Kidney epithelial cell (primary cell): ENCODE measurements at places on chromosomes 4 and X. TPM values are rescaled to one million over a fixed set of nuclear protein-coding genes. Genes with fewer than 3 reads are reported as not detected.
A peak's percentile ranks its signal among the peaks of the same experiment; 100 is the strongest.

DNA sequence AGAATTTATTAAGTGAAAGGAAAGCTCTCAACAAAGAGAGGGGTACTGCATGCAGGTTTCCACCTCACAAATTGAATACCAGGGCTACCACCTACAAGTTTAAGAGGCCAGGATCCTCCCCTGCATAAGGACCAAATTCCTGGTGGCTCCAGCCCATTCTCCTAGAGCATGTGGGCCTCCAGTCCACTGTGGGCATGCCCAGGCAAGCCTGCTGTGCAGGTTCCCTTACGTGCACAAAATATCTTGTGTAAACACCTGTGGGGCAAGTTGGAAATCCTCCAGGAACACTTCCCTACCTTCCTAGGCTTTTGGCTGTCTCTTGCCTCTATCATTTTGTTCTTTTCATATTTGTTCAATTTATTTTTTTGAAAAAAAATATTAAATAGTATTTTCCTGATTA lies 724.3 kb downstream of the ARAP2 start:
- DNase-seq, result no peak

CXorf65 gene
- total RNA-seq, result not detected in 2 replicates

- no peak for DNase-seq
These were observed at the start of gene XAGE5 for GRCh38 chrX:52811065-52811625. Gene XAGE5 (plus strand): TSS chrX:52811287. CDS start chrX:52812567, 1,280 bp downstream.

RAB33B gene
- 9.3 and 9.6 TPM in 2 replicates for total RNA-seq

ERCC6L gene
- 0.82 and 0.92 TPM in 2 replicates for total RNA-seq

GPRASP3 gene
- total RNA-seq, result 3.1 and 9.5 TPM in 2 replicates

GPR143 gene
- 18.7 and 21.1 TPM in 2 replicates for total RNA-seq

TMPRSS11B gene
- total RNA-seq, result not detected in 2 replicates

GRCh38 chr4:173424899-173425805 lies 26.2 kb upstream of the SCRG1 start:
- no peak for DNase-seq

CITED1 gene
- not detected in 2 replicates for total RNA-seq

- DNase-seq, result peak; percentile 78
These were observed at the start of gene UXT for GRCh38 chrX:47658684-47659420. Gene UXT (minus strand): TSS chrX:47659180. CDS start chrX:47658927, 253 bp downstream.

GRCh38 chr4:54090804-54091623 lies 8.9 kb upstream of the GSX2 start:
- DNase-seq, result no peak

GRCh38 chr4:152972821-152973628 lies 36.9 kb downstream of the FHDC1 start:
- DNase-seq, result peak; percentile 92

DNA sequence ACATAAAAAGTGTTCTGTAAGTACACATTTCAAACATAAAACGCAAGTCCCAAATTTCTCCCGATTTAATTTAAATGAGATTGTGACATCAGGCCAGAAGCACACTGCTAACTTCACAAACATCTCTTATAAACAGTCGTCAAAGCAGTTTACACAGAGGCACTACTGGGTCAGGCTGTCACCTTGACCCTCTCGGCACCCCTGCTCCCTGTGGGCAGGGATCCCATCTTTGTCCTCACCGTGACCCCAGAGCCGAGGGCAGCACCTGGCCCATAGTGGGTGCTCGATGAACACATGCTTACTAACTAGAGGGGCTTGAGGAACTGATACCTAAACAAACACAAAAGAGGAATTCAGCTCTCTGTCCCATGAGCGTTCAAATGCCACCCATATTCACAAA lies 22.2 kb downstream of the QDPR start:
- no peak for DNase-seq

ETFDH gene
- total RNA-seq, result 10.5 and 13.3 TPM in 2 replicates

- DNase-seq, result no peak
These were observed 213.4 kb upstream of the S100G start for GRCh38 chrX:16436348-16437188.

GRCh38 chr4:15953625-15954024 lies 9.3 kb downstream of the FGFBP2 start:
- DNase-seq, result no peak

- peak; percentile 18 for DNase-seq
These were observed 40.5 kb upstream of the BMP3 start for GRCh38 chr4:80989921-80990544.

DNA sequence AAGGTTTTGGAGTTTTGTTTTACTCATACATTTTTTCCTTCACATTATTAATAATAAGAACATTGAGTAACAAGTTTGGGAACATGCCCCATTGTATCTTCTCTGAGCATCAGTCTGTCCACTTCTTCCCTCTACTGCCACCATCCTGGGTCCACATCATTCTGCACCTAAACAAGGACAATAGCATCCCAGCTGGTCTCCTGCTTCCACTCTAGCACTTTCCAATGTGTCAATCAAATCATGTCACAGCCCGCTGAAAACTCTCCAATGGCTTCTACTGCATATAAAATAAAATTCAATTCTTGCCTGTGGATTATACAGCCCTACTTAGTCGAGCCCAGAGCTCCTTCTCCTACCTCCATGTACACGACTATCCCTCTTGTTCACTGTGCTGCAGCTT lies 66.8 kb upstream of the RBPJ start:
- no peak for DNase-seq

PAGE2B gene
- not detected in 2 replicates for total RNA-seq

DNA sequence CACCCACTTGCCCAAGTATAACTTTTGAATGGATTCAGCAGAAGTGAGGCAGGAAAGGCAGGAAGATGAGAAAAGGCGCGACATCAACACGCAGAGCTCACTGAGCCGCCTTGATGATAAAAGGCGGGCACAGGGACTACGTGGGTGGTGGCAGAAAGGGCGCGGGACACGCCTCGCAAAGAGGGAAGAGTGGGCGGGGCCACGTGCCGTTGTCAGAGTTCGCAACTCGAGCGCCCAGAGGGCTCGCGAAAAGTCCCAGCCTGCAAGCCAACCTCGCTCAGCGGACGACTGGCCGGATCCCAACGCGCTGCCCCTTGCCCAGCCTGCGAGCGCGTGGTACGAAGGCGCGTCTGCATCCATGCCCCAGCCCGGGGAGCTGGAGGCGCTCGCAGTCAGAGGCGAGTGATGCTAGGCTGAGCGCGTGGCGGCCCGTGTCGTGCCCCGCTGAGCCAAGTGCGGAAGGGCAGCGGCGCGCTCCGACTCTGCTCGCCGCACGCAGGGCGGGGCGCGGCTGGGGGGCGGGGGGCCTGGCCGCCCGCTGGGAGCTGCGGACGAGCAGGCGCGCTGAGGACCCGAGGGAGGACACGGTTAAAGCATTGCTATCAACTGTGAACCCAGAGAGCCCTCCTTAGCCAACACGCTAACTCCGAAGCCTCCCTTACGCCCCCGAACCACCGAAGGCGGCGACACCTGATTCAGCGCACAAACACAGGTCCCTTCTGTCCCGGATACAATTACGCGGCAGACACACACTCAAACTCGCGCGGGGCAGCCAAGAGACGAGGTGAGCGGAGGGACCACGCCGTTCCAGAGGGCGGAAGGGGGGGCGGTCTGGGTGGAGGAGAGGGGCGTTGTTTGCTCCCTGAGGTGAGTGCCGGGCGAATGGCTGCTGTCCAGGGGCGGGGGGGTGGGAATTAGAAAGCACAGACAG lies at the start of gene UGT8:
Gene UGT8, plus strand, starts transcription at position 617 of the 931 bp plus-strand sequence. CDS start 24,074 bp downstream, outside the sequence.
- DNase-seq, result no peak

- no peak for DNase-seq
These were observed 3.3 kb upstream of the GBA3 start for GRCh38 chr4:22689428-22689827.

- peak; percentile 34 for DNase-seq
These were observed 6.8 kb downstream of the PDS5A start for GRCh38 chr4:39970671-39971640.

NPFFR2 gene
- 6.2 and 7.7 TPM in 2 replicates for total RNA-seq

DNA sequence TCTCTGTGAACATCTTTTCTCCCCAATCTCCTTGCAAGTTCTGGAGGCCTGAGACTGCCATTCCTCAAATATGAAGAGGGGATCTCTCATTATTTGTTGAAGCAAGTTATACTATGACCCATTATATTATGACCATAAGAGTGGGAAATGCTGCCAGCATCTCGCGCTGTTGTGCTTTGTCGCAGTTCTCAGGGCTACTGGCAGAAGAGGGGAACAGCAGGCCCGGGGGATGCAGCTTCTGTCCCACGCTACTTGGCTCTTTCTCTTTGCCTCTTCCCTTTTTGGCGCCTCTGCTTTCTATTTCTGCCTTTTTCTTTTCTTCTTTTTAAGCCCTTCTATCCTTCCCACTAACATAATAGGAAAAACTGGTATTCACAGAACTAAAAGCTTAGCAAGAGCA lies 64.2 kb downstream of the GEMIN8 start:
- no peak for DNase-seq

REPS2 gene
- 1.3 and 1.8 TPM in 2 replicates for total RNA-seq

PCSK1N gene
- 42.5 and 66.6 TPM in 2 replicates for total RNA-seq

PCDH18 gene
- 0.41 and 1.2 TPM in 2 replicates for total RNA-seq

GRCh38 chr4:11597506-11597905 lies 168.8 kb upstream of the HS3ST1 start:
- DNase-seq, result no peak

GRCh38 chr4:21638171-21638725 lies 310.3 kb downstream of the KCNIP4 start:
- no peak for DNase-seq

GRCh38 chrX:19188566-19188965 lies 66.3 kb upstream of the ADGRG2 start:
- DNase-seq, result no peak

GRCh38 chr4:46016306-46016705 lies 107.5 kb downstream of the GABRG1 start:
- DNase-seq, result no peak

GRCh38 chrX:69138512-69138911 lies 26.7 kb downstream of the PJA1 start:
- DNase-seq, result no peak

- DNase-seq, result no peak
These were observed 5.0 kb upstream of the MMAA start for GRCh38 chr4:145614233-145614610.

DNA sequence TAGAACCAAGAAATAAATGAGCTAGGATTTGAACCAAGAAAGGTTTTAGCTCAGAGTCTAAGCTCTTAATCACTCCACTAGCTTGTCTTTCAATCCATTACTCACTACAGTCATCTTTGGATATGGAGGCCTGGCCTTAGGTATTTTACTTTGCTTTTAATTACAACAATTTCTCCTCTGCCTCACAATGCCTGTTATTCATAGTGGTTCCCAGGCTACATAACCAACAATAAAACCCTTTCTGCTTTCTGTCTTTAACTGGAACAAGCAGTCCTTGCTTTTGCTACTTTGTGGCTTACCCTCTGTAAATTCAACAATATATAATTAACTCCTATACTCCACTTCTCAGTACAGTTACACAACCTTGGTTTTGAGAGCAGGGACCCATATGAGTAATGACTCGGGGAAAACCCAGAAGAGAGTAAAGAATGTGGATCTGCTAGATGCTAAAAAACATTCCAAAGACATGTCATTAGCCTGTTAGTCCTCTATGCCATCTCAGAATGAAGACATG lies 94.7 kb upstream of the NAP1L5 start:
- peak; percentile 85 for DNase-seq

GRCh38 chr4:106595906-106596305 lies 227.3 kb upstream of the GIMD1 start:
- DNase-seq, result no peak

- no peak for DNase-seq
These were observed 11.0 kb downstream of the NEIL3 start for GRCh38 chr4:177320721-177321120.

- DNase-seq, result no peak
These were observed 105.1 kb upstream of the ARHGAP24 start for GRCh38 chr4:85369703-85370380.

- no peak for DNase-seq
These were observed 1.8 kb downstream of the DKK2 start for GRCh38 chr4:107034091-107034995.

DCX gene
- not detected in 2 replicates for total RNA-seq

- DNase-seq, result peak; percentile 69
These were observed 329.3 kb downstream of the GBA3 start for GRCh38 chr4:23022032-23022431.

PDLIM3 gene
- total RNA-seq, result 10.7 and 11.0 TPM in 2 replicates

DNA sequence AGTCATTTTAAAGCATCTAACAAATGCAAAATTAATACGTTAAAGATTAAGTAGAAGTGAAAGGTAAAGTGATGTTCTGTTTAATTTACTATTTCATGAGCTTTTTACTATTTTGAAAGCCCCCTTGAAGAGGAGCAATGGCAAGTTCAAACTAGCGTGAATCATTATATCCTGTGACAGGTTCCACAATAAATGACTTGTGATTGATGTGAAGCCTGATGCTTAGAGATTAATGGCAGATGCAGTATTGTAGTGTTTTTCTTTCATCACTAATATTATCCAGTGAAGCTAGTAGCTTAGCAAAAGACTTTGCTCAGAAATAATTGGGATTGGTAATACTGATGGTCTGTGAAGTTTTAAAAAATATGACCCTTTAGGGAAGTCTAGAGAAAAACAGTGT lies 57.3 kb downstream of the STOX2 start:
- no peak for DNase-seq
